ENCODE measurements at places on chromosomes 1 and 21. TPM values are rescaled to one million over a fixed set of nuclear protein-coding genes. Genes with fewer than 3 reads are reported as not detected.

DNA sequence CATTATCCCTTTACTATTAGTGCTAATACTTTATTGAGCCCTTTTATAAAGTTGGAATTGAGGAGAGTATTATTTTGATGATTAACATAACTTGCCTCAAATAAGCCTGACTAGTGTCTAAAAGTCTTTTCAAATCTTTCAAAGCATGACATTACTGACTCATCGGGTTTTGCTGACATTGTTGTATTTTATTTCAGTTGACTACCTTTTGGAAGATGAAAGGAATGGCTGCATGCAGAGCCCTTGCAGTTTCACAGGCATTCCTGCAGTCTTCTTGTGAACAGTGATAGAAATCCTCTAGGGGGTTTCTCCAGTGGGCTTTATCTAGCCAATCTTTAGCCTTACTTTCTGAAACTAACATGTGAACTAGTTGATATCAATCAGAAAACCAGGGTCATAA, 43.0 kb upstream of the TMEM61 start:
- DNase-seq: no peak

GRCh38 chr1:207282496-207283380, 38.7 kb upstream of the CD55 start:
- no peak for DNase-seq

- DNase-seq: no peak
These were observed 186.4 kb downstream of the ZBTB18 start for GRCh38 chr1:244237445-244237844.

- DNase-seq: no peak
These were observed 77.6 kb downstream of the MATN1 start for GRCh38 chr1:30645807-30646206.

GRCh38 chr1:179677882-179678281, 65.2 kb upstream of the FAM163A start:
- DNase-seq: no peak

GRCh38 chr1:200669314-200670241, at the start of gene DDX59:
Gene DDX59 (minus strand): TSS chr1:200669907. CDS start chr1:200666740, 3,167 bp downstream.
- peak; percentile 91 for DNase-seq

DNAJC28 gene
- 1.5 TPM for total RNA-seq

- no peak for DNase-seq
These were observed 730 bp downstream of the NOS1AP start for GRCh38 chr1:162070094-162070748.

DNA sequence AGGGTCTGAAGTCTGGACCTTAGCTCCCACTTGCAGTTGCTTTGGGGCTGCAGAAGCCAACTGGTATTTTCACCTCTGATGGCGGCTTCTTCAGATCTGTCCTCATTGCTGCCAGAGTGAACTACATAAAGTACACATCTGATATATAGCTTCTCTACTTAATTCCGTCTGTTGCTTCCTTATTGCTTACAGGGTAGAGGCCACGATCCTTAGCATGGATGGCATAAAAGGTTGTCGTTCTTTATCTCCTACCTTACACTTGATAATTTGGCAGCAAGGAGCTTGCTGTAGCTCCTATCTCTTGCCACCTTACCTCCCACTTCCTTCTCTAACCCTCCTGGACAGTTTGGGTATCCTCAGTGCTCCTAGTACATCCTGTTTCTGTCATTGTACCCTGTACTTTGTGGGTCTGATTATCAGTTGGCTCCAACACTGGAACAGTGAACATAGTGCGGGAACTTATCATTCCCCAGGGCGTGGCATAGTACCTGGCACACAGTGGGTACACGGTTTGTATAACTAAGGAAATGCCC, 30.9 kb upstream of the NBL1 start:
- no peak for DNase-seq

GRCh38 chr1:209621286-209621685, 30.9 kb downstream of the LAMB3 start:
- DNase-seq: no peak

OR2T33 gene
- total RNA-seq: not detected

PAQR6 gene
- 3.4 TPM for total RNA-seq

DNA sequence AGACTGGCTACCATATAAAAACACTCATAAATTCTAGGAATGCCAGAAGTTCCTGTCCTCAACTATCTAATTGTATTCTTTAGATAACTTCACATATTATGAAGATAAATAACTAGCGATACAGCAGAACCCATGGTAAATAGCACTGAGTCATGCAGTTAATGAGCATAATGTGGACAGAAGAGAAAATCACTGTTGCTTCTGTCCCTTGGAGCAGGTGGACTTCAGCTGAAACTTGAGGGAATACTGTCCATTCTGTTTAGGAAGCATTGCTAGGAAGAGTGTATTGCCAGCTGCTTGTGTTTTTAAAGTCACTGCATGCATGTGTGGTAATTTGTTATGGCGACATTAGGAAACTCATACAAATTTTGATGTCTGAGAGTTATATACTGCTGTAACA, 854.4 kb downstream of the LTN1 start:
- no peak for DNase-seq

CHAF1B gene
- total RNA-seq: 1.3 TPM

DNA sequence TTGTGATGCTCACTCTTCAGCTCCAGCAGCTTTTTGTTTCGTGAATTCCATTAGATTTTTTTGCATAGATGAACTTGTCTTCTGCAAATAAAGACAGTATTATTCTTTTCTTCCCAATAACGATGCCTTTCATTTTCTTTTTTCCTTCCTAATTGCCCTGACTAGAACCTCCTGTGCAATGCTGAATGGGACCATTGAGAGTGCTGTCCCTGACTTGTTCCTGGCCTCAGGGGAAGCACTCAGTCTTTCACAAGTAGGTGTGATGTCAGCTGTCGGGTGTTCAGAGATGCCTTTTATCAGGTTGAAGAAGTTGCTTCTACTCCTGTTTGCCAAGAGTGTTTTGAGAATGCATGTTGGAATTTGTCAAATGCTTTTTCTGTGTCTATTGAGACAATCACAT, 64.3 kb upstream of the ADARB1 start:
- DNase-seq: no peak
